ENCODE measurements at places on chromosomes 6 and 20.

GRCh38 chr6:88997327-88997726, 33.9 kb upstream of the RNGTT start:
- DNase-seq = no peak

GRCh38 chr6:102407886-102408741, 1014.6 kb downstream of the GRIK2 start:
- no peak for DNase-seq

GRCh38 chr6:53327017-53327395, 21.7 kb downstream of the ELOVL5 start:
- no peak for DNase-seq

DNA sequence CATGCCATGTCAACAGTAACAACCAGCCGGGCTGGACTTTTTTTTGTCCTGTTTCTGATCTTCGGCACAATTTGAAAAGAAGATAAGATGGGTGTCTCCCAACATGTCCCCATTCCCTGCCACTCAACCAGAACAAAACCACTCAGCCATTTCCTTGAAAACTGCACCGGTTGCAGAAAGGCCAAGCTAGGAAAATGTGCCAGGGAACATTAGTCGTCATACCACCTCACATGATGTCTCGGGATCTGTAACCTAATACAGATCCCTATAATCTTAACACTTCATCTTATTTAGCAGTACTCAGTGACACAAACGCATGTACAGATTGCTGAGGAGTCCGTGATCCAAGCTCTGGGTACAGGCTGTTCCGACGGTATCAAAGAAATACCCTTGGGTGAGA, 46.5 kb downstream of the ALDH8A1 start:
- DNase-seq = no peak

- no peak for DNase-seq
Observed at GRCh38 chr6:18513253-18513798, 126.2 kb downstream of the RNF144B start.

- no peak for DNase-seq
Observed at GRCh38 chr6:46011188-46012085, 4.2 kb downstream of the CLIC5 start.

DNA sequence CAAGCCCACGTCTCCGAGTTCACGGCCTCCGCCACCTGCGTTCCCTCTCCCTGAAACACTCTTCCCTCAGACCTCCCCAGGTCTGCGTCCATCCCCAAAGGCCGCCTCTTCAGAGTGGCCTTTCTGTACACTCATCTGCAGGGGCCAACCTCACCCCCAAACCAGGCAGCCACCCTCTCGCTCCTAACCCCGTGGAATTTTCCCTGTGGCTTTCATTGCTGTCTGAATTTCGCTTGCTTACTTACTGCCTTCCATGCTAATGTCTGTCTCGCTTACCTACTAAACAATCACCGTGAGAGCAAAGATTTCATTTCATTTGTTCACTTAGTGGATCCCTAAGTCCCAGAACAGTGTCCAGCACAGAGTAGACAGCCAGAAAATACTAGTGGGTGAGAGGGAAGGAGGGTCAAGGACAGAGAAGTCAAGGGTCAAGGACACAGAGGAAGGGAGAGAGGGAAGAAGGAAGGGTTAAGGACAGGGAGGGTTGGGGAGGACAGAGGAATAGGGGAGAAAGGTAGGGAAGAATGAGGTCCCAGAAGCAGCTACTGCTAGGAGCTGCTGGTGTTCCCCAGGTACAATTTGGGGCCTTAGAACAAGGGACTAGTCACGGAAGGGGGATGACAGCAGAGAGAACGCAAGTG, 114.7 kb downstream of the NFATC2 start:
- DNase-seq = no peak

DNA sequence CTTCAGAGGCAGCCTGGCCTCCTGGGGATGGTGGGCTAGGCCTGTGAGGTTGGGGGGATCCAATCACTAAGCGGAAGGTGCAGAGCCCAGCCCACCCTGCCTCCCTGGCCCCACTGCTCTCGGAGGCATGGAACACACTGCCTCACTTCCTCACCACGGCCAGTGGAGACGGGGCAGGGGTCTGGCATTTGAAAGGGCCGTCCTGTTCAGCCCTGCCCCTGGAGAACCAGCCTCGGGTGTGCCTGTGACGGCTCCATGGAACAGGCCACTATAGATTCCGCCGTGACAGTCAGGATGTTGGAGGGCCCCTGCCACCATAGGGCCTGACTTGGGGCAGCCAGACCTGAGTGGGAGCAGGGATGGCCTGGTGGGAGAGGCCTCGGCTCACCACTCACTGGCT, 110.2 kb downstream of the DACT2 start:
- no peak for DNase-seq

DNA sequence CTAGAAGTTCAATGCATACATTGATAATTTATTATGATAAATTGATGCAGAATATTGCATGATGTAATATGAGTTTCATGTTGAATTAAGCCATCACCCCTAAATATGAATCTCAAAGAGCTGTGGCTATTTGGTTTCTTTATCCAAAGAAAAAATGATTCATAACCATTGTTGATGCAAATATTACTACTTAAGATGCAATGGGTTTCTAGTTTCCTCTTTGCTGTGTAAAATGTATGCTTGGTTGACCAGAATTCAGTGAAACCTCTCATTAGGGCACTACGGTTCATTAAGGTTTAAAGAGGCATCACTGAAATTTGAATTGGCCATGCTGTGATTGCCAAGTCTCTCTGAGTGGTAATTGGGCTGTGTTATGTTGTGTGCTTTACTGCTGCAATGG, 492.5 kb upstream of the FLRT3 start:
- DNase-seq = no peak

- no peak for DNase-seq
Observed at GRCh38 chr6:149153100-149153499, 164.4 kb upstream of the TAB2 start.

- no peak for DNase-seq
Observed at GRCh38 chr6:49264496-49264895, 198.6 kb downstream of the MMUT start.

GRCh38 chr6:11202513-11203305, 29.8 kb downstream of the NEDD9 start:
- DNase-seq = no peak

- no peak for DNase-seq
Observed at GRCh38 chr6:43469947-43470346, 7.4 kb upstream of the TJAP1 start.

DNA sequence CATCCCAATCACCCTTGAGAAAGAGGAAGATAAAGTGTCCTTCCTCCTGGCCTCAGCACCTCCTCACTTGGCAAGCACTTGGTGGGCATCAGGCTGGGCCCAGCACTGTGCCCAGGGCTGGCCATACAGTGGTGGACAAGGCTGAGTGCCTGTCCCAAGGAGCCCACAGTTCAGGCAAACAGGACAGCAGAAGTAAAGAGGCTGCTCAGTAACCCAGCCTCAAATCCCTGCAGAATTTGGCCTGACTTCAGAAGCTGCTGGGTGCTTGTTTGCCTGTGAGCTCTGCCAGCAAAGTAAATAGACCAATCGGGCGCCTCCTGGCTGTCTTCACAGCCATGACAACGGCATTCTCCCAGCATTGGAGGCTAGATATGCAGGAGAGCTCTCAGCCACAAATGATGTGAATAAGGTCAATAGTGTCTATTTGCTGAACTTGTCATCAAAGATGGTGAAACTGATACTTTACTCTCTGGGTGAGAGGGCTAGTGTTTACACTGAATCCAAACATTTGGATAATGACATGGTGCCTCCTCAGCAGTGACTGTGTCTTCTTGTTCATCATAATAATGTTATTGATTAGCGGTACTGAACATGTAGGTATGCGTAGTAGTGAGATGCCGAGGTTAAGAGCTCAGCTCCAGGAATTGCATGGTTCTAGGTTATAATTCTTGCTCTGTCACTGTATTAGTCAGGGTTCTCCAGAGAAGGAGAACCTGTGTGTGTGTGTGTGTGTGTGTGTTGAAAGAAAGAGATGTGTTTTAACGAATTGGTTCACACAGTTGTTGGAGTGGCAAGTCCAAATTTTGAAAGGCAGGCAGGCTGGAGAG, 36.9 kb upstream of the FANCE start:
- DNase-seq = no peak

- DNase-seq = no peak
Observed at GRCh38 chr6:506508-506907, 115.0 kb downstream of the IRF4 start.

DNA sequence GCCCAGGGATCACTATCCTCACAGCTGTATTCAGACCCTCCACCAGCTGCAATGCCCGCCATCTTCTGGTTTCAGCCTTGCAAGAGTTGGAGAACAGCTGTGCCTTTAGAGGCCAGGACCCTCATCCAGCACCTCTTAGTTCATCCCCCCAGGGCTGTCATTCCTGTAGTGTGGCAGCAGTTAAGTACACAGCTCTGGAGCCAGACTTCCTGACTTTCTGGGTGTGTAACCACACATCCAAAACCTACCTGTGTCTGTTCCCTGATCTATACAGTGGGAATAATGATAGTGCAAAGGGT, 452 bp upstream of the TREM2 start:
- no peak for DNase-seq

- no peak for DNase-seq
Observed at GRCh38 chr6:106613590-106613989, 15.7 kb downstream of the RTN4IP1 start.

GRCh38 chr6:137363805-137364138, 130.4 kb downstream of the OLIG3 start:
- peak; percentile 33 for DNase-seq

- no peak for DNase-seq
Observed at GRCh38 chr6:117548797-117549301, 53.5 kb downstream of the GOPC start.

DNA sequence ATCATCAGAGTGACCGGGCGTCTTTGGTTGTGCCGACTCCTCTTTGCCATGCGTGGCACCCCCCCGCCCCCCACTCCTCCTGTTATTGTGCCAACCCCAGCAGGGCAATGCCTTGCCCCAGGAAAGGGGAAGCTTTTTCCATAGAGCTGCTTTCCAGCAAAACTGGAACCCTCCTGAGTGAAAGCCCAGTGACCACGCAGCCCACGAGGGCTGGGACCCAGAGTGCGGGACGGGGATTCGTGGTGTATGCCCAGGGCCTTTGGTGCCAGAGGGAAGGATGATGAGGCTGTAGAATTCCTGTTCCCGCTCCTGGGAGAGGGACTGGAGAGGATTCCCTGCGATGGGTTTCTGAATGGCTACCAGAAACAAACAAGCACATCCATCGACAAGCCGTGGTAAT, 116.8 kb upstream of the BACH2 start:
- DNase-seq = no peak

- no peak for DNase-seq
Observed at GRCh38 chr6:113403966-113404595, 453.1 kb upstream of the MARCKS start.

DNA sequence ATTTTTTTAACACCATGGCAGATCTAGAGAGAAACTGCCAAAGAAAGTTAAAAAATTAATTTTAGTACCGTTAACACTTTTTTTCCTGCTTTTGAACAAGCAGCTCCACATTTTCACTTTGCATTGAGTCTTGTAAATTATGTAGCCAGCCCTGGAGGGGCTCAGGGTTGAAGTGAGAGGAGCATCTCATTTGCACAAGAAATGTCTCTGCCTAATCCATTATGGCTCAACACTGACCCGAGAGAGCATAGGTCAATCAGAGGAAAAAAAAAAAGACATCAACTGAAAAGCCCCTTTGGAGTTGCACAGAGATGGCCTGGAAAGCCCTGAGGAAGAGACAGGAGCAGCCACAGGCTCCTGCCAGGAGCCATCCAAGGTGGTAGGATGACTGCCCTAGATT, 4.3 kb upstream of the SLPI start:
- DNase-seq = no peak

DNA sequence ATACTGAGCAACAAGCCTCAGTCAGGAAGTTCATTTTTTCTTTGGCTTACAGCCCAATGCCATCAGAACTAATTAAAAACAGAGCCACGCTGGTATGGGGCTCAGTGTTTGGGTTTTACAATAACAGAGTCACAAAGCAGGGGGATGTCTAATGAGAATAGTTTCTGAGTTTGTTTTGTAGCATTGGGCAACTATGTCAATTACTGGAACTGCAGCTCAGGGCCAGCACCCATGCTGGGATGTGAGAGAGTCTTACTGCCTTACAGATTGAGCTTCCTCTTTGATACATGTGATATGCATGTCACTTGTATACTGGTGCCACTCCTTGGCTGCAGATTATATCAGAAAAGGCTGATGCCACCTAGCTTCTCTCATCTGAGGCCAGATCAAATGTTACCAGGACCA, 117.6 kb downstream of the TFAP2B start:
- DNase-seq = no peak

DNA sequence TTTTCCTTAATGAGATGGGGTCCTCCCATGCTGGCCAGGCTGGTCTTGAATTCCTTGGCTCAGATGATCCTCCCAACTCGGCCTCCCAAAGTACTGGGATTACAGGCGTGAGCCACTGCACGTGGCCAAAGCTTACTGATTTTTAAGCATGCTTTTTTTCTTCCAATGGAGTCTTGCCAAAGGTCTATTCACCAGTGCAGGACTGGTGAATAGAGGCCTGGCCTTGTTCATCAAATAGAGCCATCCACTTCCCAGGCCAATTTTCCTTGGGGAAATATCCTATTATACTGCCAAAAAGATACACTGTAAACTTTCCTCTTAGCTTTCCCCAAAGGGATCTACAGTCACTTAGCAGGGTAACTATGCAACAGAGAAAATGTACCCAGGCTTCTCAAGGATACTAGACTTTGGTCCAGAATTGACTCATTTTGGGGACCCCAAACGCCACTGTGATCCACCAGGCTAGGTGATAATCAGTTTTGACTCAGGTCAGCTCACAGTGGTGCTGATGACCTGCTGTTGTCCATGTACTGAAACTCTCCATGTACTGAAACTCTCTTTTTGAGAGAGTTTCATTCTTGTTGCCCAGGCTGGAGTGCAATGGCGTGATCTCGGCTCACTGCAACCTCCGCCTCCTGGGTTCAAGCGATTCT, 91.8 kb downstream of the REPS1 start:
- no peak for DNase-seq

GRCh38 chr6:46323966-46324622, 153.3 kb upstream of the ENPP5 start:
- DNase-seq = no peak

DNA sequence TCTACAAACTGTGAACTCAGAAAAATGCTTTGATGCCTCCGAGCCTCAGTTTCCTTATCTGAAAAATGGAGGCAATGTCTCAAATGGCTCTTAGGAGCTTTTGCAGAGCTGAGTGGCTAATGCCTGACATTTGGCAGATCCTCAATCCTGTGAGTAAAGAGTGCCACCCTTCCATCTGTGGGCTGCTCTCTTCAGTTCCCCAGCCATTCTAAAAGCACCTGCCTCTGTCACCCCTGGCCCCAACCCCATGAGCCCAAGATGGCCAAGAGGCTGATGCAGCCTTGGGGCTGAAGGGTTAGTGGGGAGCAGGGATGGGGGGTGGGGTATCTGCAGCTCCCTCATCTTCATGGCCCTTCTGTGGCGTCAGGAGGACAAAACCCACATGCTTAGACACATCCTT, 14.5 kb upstream of the GUCA1A start:
- no peak for DNase-seq

GRCh38 chr6:133248241-133249001, 7.3 kb downstream of the EYA4 start:
- DNase-seq = no peak

- no peak for DNase-seq
Observed at GRCh38 chr20:31868853-31869672, 1.3 kb downstream of the DUSP15 start.

GRCh38 chr20:3759316-3759823, 8.2 kb downstream of the ADISSP start:
- no peak for DNase-seq

Data from urothelium cell line (cell line).